ENCODE measurements at places on chromosomes 1 and 21. TPM values are rescaled to one million over a fixed set of nuclear protein-coding genes. Genes with fewer than 3 reads are reported as not detected.
A peak's percentile ranks its signal among the peaks of the same experiment; 100 is the strongest.

GLIS1 gene
- not detected for total RNA-seq

DNA sequence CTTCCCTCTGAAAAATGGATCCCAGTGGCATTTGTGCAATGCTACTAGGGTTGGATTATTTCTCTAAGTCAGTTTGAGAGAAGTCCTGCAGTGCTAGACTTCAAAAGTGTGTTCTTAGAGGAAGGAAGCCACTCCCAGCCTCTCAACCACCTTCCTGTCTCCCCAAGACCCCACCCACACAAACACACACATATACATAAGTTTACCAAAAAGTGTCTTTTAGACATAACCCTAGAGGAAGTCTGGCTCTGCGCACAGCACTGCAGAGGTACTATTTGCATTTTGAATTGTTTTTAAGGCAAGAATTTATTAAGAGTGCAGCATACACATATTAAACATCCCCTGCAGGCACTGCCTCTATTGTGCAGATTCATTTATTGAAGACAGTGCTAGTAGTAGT is 127.3 kb downstream of the HHIPL2 start:
- 0 out of 2 replicates have a peak, but pooled peaks cover 4% of the 10 kb centered on the region for H3K27me3 ChIP-seq
- H3K4me1 ChIP-seq = no peaks in the 10 kb centered on the region
- no peak overlapping the region for H3K27ac ChIP-seq
- H3K36me3 ChIP-seq = no peaks in the 10 kb centered on the region
- no peak overlapping the region for H3K4me3 ChIP-seq

GRCh38 chr1:51952638-51953037 is 37.9 kb downstream of the RAB3B start:
- peaks cover 13% of the 10 kb centered on the region for H3K4me1 ChIP-seq
- DNase-seq = no peak
- 0 out of 2 replicates have a peak, but pooled peaks cover 2% of the 10 kb centered on the region for H3K27me3 ChIP-seq
- no peak overlapping the region for H3K4me3 ChIP-seq

SLC25A34 gene
- 3.5 TPM for total RNA-seq

DNA sequence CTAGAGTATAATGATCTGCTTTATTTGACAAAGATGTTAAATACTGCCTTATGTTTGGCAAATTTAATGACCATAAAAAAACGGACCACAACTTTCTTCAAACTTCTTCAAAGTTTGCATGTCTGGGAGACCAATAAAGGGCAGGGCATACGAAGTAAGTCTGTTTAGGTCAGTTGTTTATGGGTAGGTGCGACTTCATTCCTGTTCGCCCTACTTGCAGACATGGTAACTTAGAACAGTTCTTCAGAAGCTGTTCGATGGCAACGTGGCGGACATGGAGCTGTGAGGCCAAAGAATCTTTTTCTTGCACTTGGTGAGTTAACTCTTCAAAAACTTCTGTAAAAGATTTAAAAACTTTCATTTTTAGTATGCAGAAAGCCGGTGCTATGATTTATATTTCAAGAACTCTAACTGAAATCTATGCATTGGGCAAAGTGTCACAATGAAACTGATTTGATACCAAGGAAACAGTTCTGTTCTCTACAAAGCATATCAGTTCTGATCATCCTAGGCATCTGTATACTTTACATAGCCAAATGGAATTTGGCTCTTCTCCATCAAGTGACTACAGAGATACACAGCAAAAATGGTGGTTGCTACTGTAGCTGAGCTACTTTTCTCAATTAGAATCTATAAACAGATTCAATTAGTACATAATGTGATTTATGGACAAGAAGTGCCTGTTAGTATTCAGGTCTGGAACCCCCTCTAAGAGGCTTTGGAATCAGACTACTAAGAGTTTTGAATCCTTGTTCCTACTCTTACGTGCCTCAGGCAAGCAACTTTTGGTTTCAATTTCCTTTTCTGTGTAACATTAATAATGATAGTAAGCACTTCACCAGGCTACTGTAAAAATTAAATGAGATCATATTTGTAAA is 25.7 kb downstream of the C21orf91 start:
- no peak overlapping the region for H3K27ac ChIP-seq
- H3K4me1 ChIP-seq = peaks cover 6% of the 10 kb centered on the region
- no peak for DNase-seq
- H3K4me3 ChIP-seq = no peak overlapping the region
- H3K36me3 ChIP-seq = peaks cover 24% of the 10 kb centered on the region
- no peaks in the 10 kb centered on the region for H3K27me3 ChIP-seq

IGFN1 gene
- not detected for total RNA-seq

ZYG11B gene
- total RNA-seq = 39.5 TPM

DNA sequence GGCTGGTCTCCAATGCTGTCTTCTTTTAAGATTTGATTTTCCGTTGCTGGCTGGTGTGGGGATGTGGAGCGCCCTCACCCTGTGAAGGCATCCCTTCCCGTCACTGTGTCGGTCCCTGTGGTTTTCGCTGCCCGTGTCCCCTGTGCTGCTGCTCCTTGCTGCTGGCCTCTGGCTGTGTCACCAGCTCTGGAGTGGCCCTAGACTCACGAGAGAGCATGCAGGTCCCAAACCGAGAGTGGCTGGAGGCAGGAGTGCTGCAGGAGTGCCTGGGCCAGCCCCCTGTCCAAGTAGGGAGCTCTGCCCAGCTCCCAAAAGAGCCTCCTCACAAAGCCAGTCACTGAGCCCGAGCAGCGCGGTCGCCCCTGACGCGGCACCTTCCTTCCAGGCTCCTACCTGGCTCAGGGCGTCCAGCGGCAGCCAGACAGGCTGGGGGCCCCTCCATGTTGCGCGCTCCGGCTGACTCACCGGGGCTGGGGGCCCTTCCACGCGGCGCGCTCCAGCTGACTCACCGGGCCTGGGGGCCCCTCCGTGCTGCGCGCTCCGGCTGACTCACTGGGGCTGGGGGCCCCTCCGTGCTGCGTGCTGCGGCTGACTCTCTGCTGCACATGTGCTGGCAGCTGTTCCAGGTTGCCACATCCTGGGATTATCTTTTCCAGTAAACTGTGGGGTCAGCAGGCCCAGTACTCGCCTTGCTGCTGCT is 106.7 kb upstream of the COL6A1 start:
- DNase-seq = peak; percentile 94

GRCh38 chr1:154845174-154845573 is 24.9 kb downstream of the KCNN3 start:
- no peaks in the 10 kb centered on the region for H3K27me3 ChIP-seq
- H3K27ac ChIP-seq = no peak overlapping the region
- peaks cover 47% of the 10 kb centered on the region for H3K4me1 ChIP-seq
- no peak overlapping the region for H3K4me3 ChIP-seq
- H3K36me3 ChIP-seq = no peaks in the 10 kb centered on the region

CADM3 gene
- total RNA-seq = not detected

GRCh38 chr1:161499099-161500039 is 5.9 kb upstream of the FCGR2A start:
- H3K27me3 ChIP-seq = no peaks in the 10 kb centered on the region
- H3K4me3 ChIP-seq = no peak overlapping the region
- no peak overlapping the region for H3K27ac ChIP-seq
- no peaks in the 10 kb centered on the region for H3K4me1 ChIP-seq

GRCh38 chr1:202151045-202151444 is 6.5 kb upstream of the ARL8A start:
- no peak overlapping the region for H3K4me3 ChIP-seq
- peaks cover 9% of the 10 kb centered on the region for H3K4me1 ChIP-seq
- no peak for DNase-seq
- H3K36me3 ChIP-seq = no peaks in the 10 kb centered on the region
- no peak overlapping the region for H3K27ac ChIP-seq

DNA sequence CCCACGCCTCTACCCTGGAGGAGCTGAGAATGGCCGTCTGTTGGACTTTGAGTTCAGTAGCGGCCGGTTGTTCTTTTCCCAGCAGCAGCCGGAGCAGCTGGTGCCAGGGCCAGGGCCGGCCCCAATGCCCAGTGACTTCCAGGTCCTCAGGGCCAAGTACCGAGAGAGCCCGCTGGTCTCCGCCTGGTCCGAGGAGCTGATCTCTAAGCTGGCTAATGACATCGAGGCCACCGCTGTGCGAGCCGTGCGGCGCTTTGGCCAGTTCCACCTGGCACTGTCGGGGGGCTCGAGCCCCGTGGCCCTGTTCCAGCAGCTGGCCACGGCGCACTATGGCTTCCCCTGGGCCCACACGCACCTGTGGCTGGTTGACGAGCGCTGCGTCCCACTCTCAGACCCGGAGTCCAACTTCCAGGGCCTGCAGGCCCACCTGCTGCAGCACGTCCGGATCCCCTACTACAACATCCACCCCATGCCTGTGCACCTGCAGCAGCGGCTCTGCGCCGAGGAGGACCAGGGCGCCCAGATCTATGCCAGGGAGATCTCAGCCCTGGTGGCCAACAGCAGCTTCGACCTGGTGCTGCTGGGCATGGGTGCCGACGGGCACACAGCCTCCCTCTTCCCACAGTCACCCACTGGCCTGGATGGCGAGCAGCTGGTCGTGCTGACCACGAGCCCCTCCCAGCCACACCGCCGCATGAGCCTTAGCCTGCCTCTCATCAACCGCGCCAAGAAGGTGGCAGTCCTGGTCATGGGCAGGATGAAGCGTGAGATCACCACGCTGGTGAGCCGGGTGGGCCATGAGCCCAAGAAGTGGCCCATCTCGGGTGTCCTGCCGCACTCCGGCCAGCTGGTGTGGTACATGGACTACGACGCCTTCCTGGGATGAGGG is 28.5 kb upstream of the SPSB1 start:
- no peaks in the 10 kb centered on the region for H3K4me1 ChIP-seq
- no peak overlapping the region for H3K27ac ChIP-seq
- DNase-seq = no peak

DNA sequence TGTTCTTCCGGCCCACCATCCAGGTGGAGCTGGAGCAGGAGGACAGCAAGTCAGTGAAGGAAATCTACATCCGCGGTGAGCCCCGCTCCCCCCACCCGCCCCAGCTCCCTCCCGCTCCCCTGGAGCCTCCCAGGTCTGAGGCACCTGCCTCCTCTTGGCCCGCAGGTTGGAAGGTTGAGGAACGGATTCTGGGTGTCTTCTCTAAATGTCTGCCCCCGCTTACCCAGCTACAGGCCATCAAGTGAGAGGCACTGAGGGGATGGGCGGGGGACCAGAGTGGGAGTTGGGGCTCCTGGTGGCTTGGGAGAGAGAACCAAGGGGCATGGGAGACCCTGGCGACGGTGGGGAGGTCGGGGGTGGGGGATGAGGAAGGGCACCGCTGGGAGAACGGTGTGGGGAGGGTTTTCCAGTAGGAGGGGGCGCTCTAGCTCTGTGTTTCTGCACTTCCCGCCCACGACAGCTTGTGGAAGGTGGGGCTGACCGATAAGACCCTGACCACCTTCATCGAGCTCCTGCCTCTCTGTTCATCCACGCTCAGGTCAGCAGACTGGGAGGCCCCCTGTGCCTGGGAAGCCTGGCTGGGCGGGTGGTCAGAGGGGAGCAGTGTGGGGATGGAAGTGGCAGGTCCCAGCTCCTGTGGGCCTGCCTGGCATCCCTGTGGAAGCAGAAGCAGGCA is 4.2 kb downstream of the LRRC71 start:
- H3K36me3 ChIP-seq = no peaks in the 10 kb centered on the region
- H3K27me3 ChIP-seq = peaks cover 6% of the 10 kb centered on the region
- no peak overlapping the region for H3K4me3 ChIP-seq

- no peaks in the 10 kb centered on the region for H3K36me3 ChIP-seq
- H3K4me1 ChIP-seq = no peaks in the 10 kb centered on the region
- no peaks in the 10 kb centered on the region for H3K27me3 ChIP-seq
- H3K27ac ChIP-seq = no peak overlapping the region
Observed at GRCh38 chr1:222057162-222057561, 315.3 kb upstream of the DUSP10 start.

- no peak overlapping the region for H3K4me3 ChIP-seq
- H3K27ac ChIP-seq = no peak overlapping the region
- H3K27me3 ChIP-seq = no peaks in the 10 kb centered on the region
- no peak for DNase-seq
- H3K4me1 ChIP-seq = no peaks in the 10 kb centered on the region
Observed at GRCh38 chr1:177023249-177023648, 141.3 kb downstream of the ASTN1 start.

GRCh38 chr21:31795992-31796391 is 64.1 kb upstream of the SCAF4 start:
- H3K36me3 ChIP-seq = no peaks in the 10 kb centered on the region
- no peaks in the 10 kb centered on the region for H3K4me1 ChIP-seq
- H3K4me3 ChIP-seq = no peak overlapping the region
- no peak overlapping the region for H3K27ac ChIP-seq
- 0 out of 2 replicates have a peak, but pooled peaks cover 2% of the 10 kb centered on the region for H3K27me3 ChIP-seq

DNA sequence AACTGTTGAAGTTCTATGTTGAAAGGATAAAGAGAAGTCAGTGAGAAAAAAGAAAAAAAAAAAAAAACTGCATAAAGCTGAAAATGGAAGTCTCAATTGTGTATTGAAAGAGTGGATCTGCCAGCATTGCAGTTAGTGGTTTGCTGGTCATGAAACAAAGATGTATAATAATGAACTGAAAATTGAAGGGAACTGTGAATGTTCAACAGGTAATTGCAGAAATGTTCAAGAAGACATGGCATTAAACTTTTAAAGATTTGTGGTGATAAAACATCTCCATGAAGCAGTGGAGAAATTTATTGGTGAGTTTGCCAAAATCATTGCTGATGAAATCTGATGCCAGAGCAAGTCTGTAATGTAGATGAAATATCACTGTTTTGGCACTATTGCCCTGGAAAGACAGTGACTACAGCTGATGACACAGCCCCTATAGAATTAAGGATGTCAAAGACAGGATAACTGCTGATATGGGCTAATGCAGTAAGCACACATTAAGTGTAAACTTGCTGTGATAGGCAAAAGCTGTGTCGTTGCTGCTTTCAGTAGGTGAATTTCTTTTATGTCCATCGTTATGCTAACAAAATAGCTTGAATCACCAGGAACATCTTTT is 71.0 kb downstream of the RD3 start:
- H3K36me3 ChIP-seq = no peaks in the 10 kb centered on the region
- no peaks in the 10 kb centered on the region for H3K27me3 ChIP-seq
- H3K4me1 ChIP-seq = peaks cover 21% of the 10 kb centered on the region
- no peak overlapping the region for H3K4me3 ChIP-seq
- no peak overlapping the region for H3K27ac ChIP-seq
- peak; percentile 8 for DNase-seq

Data from SJCRH30 (cell line).